ENCODE measurements at places on chromosomes 2 and 18.

GRCh38 chr2:188811522-188811921, 162.7 kb upstream of the COL3A1 start:
- no peaks in the 10 kb centered on the region for H3K4me1 ChIP-seq
- H3K27ac ChIP-seq, result no peak overlapping the region
- no peaks in the 10 kb centered on the region for H3K27me3 ChIP-seq
- no peak for DNase-seq

DNA sequence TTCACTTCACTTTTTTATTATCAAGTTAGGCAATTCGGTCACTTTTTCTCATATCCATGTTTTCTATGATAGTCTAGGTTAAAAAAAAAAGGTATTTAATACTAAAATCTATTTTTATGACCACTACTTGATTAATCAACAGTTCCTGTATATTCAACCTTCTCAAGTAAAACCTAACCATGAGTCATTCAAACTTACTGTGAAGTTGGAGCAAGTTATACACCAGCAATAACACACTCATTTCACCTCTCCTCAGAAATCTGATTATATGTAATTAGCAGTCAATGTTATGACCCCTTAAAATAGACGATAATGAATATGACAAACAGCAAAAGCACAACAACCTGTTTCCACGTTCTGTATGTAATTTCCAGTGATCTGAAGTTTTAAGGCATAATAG, 35.0 kb upstream of the ADAM17 start:
- H3K27me3 ChIP-seq, result no peaks in the 10 kb centered on the region
- DNase-seq, result no peak
- H3K36me3 ChIP-seq, result no peaks in the 10 kb centered on the region
- no peaks in the 10 kb centered on the region for H3K4me1 ChIP-seq
- H3K4me3 ChIP-seq, result no peak overlapping the region

DNA sequence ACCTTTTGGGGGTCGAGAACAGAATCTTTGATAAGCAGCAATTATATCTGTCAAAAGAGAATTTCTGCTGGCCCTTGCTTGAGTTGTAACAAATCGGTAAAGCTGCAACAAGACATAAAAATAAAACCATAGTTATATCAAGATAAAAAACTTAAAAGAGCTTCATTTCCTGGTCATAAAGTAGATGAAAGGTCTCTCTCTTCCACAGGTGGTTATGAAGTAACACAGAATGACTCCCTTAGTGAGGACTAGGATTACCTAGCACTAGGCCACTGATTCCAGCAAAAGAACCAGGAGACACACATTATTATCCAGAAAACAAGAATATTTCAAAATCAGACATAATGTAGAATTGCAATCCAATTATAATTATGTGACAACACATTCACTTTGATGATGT, 5.4 kb downstream of the AFG3L2 start:
- no peaks in the 10 kb centered on the region for H3K27me3 ChIP-seq
- DNase-seq, result no peak
- H3K27ac ChIP-seq, result no peak overlapping the region

DNA sequence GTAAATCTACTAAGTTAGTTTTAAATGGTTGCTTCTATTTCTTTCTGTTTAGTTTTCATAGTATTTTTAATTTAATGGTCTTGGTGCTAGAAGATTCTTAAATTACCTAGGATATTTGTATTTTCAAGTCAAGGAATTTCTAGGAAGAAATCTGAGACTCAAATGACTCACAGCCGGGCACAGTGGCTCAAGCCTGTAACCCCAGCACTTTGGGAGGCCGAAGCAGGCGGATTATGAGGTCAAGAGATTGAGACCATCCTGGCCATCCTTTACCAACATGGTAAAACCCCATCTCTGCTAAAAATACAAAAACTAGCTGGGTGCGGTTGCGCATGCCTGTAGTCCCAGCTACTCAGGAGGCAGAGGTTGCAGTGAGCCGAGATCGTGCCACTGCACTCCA, 95.5 kb downstream of the C2orf74 start:
- no peaks in the 10 kb centered on the region for H3K36me3 ChIP-seq
- no peak for DNase-seq
- H3K27me3 ChIP-seq, result no peaks in the 10 kb centered on the region

DNA sequence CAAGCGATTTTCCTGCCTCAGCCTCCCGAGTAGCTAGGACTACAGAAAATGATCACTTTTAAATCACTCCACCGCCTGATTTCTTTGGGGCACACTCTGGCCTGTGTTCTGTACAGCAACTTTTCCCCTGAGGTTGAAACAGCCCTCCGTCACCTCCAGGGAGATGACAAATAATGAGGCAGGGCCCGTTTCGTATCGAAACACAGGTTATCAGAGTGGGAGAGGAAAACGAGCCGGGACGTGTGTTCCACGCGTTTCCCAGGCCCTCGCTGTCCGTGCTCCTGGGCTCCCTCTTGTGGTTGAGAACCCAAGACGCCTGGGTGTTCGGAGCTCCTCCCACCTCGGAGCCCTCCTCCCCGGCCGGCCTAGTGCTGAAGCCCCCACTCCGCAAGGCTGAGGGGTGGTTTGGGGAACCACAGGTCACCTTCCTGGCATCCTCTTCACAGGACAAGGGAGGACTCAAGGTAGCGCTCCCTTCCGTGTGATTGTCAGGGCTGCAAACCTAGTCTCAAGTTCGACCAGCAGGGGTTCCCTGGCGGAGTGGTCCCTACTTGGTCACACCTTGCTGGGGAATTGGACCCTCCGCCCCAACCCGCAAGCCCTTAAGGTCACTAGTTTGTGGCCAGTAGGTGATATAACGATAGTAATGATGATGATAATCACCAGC, 12.8 kb downstream of the ATP6V1B1 start:
- peak; percentile 66 for DNase-seq
- H3K27ac ChIP-seq, result no peak overlapping the region
- H3K4me1 ChIP-seq, result peaks cover 23% of the 10 kb centered on the region
- peak overlapping the region; percentile 5 for H3K4me3 ChIP-seq

- no peak overlapping the region for H3K4me3 ChIP-seq
- no peaks in the 10 kb centered on the region for H3K36me3 ChIP-seq
- no peak overlapping the region for H3K27ac ChIP-seq
- DNase-seq, result no peak
- H3K4me1 ChIP-seq, result no peaks in the 10 kb centered on the region
Measured at GRCh38 chr2:40251137-40251536, 200.8 kb downstream of the SLC8A1 start.

- H3K27me3 ChIP-seq, result no peaks in the 10 kb centered on the region
- no peaks in the 10 kb centered on the region for H3K4me1 ChIP-seq
- no peak for DNase-seq
Measured at GRCh38 chr18:10951631-10952544, 197.5 kb downstream of the PIEZO2 start.

GRCh38 chr2:190214426-190215194, 105.0 kb downstream of the HIBCH start:
- peak overlapping the region; percentile 46 for H3K27ac ChIP-seq
- no peaks in the 10 kb centered on the region for H3K27me3 ChIP-seq
- H3K36me3 ChIP-seq, result no peaks in the 10 kb centered on the region
- peaks cover 35% of the 10 kb centered on the region for H3K4me1 ChIP-seq

DNA sequence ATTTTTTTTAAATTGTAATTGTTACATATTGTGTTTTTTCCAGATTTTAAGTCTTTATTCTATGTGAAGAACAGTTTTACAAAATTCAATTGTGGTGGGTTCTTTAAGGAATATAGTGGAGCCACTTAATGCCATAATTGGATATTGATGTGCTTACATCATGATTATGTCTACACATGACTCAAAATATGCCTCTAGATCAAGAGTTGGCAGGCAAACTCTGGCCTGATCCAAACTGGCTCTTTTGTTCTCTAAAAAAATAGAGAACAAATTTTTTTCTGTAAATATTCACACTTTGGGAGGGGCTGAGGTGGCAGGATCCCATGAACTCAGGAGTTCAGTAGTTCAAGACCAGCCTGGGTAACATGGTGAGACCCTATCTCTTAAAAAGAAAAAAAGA, 8.3 kb downstream of the EHBP1 start:
- no peak overlapping the region for H3K27ac ChIP-seq
- no peaks in the 10 kb centered on the region for H3K36me3 ChIP-seq
- DNase-seq, result no peak
- no peaks in the 10 kb centered on the region for H3K27me3 ChIP-seq

DNA sequence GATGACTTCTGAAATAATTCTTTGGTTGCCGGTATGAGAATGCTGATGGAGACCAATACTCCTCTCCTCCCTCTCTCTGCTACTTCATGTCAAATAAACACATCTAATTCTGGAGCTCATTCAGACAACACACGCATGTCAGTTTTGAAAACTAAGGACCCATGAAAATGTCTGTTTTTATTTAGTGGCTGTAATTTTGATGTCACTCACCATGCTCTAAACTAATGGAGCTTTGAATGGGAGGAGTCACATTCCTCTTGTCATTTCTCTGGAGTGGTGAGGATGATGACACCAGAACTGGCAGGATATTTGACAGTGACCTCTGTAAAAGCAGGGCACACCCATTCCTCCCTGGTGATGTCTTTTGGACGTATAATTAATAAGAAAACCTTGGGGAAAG, 163.0 kb downstream of the PHLPP1 start:
- no peaks in the 10 kb centered on the region for H3K27me3 ChIP-seq
- H3K36me3 ChIP-seq, result no peaks in the 10 kb centered on the region
- H3K4me1 ChIP-seq, result peaks cover 37% of the 10 kb centered on the region
- H3K27ac ChIP-seq, result no peak overlapping the region
- no peak for DNase-seq
- no peak overlapping the region for H3K4me3 ChIP-seq

DNA sequence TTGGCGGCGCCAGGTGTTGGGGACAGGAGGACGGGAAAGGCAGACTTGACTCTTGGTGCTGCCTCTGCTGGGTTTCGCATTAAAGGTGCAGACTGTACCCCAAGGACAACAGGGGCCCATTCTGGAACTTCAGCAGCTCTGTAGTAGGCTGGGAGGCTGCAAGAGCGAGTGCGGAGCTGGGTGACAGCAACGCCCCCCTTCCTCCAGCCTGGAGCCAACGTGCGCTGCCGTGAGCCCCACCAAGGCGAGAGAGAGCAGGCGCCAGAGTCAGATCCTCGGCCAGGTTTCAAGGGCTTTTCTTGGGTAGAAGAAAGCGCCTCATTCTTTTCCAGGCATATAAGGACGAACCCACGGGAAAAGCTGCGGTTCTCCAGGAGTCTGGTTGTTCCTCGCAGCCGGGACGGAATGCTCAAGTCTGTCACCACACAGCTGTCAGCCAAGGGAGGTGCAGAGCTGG, 1.9 kb downstream of the DOK6 start:
- DNase-seq, result no peak
- H3K4me1 ChIP-seq, result no peaks in the 10 kb centered on the region
- H3K27ac ChIP-seq, result no peak overlapping the region
- no peaks in the 10 kb centered on the region for H3K36me3 ChIP-seq
- H3K27me3 ChIP-seq, result peaks cover 6% of the 10 kb centered on the region

- no peaks in the 10 kb centered on the region for H3K36me3 ChIP-seq
- DNase-seq, result no peak
- H3K27me3 ChIP-seq, result no peaks in the 10 kb centered on the region
- no peak overlapping the region for H3K4me3 ChIP-seq
- no peak overlapping the region for H3K27ac ChIP-seq
Measured at GRCh38 chr2:165007161-165007744, 51.9 kb upstream of the SLC38A11 start.

- H3K4me1 ChIP-seq, result no peaks in the 10 kb centered on the region
- no peak overlapping the region for H3K4me3 ChIP-seq
- H3K36me3 ChIP-seq, result peaks cover 52% of the 10 kb centered on the region
- DNase-seq, result no peak
- H3K27me3 ChIP-seq, result no peaks in the 10 kb centered on the region
- H3K27ac ChIP-seq, result no peak overlapping the region
Measured at GRCh38 chr2:39730685-39731302, 48.3 kb downstream of the THUMPD2 start.

GRCh38 chr2:242012956-242013764, 143.6 kb downstream of the RTP5 start:
- no peak overlapping the region for H3K27ac ChIP-seq
- H3K36me3 ChIP-seq, result no peaks in the 10 kb centered on the region
- no peak for DNase-seq
- no peaks in the 10 kb centered on the region for H3K4me1 ChIP-seq
- no peaks in the 10 kb centered on the region for H3K27me3 ChIP-seq

DNA sequence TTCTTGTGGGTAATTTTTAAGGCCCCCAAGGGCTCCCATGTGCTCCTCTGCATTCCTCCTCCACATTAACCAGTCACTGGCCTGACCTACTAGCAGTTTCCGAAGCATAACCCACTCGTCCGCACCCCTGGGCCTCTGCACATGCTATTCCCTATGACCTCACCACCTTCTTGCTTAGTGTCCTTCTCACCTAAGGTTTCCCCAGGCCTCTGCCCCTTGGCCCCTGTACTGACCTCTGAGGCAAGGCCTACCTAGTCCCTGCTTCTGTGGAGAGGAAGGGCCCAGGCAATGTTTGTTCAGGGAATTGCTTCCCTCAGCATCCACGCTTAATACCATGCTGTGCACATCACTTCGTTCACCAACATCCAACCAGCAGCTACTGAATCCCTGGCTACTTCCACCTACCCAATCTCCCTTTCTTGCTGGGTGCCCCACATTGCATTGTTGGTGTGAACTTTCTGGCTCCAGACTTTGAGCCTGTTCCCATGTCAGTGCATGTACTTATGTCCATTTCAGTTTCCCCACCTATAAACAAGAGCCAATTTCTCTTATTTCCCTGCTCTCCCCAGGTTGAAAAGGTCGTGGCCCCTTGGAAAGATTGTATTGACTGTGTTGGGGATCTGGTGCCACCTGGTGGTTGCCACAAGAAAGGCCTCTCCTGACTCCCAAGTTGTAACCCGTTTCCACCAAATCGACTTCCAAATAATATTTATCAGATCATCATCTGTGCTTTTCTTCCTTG, 19.2 kb upstream of the TMEM177 start:
- H3K36me3 ChIP-seq, result no peaks in the 10 kb centered on the region
- no peaks in the 10 kb centered on the region for H3K27me3 ChIP-seq
- no peak overlapping the region for H3K4me3 ChIP-seq
- no peak overlapping the region for H3K27ac ChIP-seq
- H3K4me1 ChIP-seq, result no peaks in the 10 kb centered on the region

DNA sequence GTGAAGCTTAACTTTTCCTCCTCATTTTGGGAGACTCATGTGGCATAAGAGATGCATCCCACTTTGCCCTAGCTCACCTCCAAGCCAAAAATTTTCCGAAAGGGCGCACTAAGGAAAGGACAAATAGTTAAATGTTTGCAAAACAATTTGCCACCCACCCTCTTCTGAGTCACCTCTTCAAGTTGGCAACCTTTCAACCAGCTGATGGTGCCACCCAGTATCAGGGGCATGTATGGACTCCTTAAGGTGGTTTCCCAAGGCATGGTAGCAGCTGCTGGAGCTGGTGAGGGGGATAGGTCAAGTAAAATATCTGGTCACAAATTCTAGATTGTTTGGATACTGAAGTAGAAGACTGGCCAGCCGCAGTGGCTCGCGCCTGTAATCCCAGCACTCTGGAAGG, 17.2 kb upstream of the ITGAV start:
- H3K4me3 ChIP-seq, result no peak overlapping the region
- H3K27me3 ChIP-seq, result no peaks in the 10 kb centered on the region
- no peak for DNase-seq
- no peak overlapping the region for H3K27ac ChIP-seq
- H3K36me3 ChIP-seq, result no peaks in the 10 kb centered on the region

DNA sequence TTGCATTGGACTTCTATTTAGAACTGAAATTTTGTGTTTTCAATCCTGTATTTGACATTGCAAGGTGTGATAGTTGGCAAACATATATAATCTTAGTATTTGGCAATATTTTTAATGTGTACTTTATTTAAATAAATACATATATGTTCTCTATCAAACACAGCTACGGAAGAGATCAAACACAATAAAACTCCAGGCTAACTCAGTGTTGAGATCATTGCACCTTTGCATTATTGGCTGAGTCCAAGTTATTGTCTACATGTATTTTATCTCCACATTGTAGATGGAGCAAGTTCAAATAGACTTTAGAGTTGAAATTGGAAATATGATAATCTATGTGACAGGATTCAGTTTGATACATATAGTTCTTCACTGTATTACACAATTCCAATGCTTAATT, 176.7 kb downstream of the ST6GAL2 start:
- H3K36me3 ChIP-seq, result no peaks in the 10 kb centered on the region
- DNase-seq, result no peak
- no peak overlapping the region for H3K27ac ChIP-seq
- H3K4me1 ChIP-seq, result peaks cover 11% of the 10 kb centered on the region
